ENCODE measurements at places on chromosomes 2 and 18.

DNA sequence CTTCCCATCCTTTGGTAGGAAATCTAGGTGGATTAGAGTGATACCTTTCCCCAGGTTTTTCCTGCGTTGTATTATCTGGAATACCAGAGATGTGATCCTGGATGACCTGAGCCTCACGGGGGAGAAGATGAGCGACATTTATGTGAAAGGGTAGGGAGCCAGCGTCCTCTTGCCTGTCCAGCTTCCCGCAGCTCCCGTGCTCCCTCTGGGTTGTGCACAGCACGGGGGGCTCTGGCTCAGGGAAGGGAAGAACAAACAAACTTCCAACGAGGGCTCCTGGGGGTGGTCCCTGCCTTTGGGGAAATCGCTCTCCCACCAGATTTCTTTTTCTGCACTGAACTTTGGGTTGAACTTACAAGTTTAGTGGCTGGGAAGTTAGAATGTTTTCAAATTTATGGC lies 215.7 kb downstream of the DYSF start:
- DNase-seq = no peak

- DNase-seq = no peak
These were observed 616.6 kb downstream of the METTL4 start for GRCh38 chr18:1954583-1955312.

DNA sequence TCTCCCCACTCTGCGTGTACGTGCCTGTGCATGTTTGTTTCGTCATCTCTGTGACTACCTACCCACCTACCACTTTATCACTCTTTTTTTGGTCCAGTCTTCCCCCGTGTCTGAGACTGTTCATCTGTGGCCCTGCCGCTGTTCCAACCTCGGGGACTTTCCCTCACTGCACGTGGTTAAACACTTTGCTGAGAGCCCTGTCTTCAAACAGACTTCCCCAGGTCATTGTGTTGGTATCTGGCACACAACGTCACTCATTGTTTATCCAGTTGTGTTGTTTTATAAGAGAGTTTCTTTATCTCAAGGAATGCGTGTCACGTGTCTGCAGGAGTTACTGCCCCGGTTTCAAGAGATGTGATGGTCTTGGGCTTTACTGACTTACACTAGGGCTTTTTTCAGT lies 262.0 kb upstream of the RASGRP3 start:
- no peak for DNase-seq

GRCh38 chr2:121247971-121248370 lies 37.0 kb downstream of the TFCP2L1 start:
- no peak for DNase-seq

GRCh38 chr2:156327835-156328695 lies 4.5 kb downstream of the NR4A2 start:
- DNase-seq = no peak

Measured in stimulated activated CD8-positive, alpha-beta memory T cell treated with anti-CD3 and anti-CD28 coated beads, Interleukin-15, amount 100 ng/mL, for 4 hours (primary cell).